Osteoblast (primary cell): ENCODE measurements at places on chromosomes 5 and 9.

- DNase-seq: no peak
Observed at GRCh38 chr5:124045412-124045811, 533.4 kb downstream of the CSNK1G3 start.

GRCh38 chr5:145246961-145247744 lies 588.0 kb downstream of the PRELID2 start:
- no peak for DNase-seq

- DNase-seq: no peak
Observed at GRCh38 chr5:153641183-153641688, 150.8 kb downstream of the GRIA1 start.

DNA sequence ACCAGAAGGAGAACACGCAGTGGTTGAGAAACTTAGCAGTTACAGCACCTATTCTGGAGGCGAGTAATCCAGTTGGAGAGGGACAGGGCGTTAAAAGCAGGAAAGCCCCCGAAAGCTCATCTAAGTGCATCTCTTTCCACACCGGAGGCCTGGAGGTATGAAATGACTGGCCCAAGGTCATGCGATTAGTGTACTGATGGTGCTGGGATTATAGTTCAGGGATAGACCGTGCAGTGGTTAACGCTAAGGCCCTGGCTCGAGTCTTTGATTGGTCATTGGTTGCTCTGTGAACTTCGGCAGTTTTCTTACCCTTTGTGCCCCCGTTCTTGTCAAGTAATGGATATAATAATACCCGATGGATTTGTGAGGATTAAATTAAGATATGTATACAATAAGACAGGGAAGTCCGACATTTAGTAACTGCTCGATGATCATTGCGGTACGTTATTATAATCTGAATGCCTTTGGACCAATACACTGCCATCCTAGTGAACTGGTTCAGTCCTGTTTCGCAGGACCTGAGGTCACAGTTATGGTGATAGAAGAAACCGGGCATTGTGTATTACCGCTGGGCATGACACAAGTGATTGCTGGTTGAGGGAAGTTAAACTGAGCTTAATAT lies 960 bp downstream of the CANX start:
- DNase-seq: peak; percentile 87

DNA sequence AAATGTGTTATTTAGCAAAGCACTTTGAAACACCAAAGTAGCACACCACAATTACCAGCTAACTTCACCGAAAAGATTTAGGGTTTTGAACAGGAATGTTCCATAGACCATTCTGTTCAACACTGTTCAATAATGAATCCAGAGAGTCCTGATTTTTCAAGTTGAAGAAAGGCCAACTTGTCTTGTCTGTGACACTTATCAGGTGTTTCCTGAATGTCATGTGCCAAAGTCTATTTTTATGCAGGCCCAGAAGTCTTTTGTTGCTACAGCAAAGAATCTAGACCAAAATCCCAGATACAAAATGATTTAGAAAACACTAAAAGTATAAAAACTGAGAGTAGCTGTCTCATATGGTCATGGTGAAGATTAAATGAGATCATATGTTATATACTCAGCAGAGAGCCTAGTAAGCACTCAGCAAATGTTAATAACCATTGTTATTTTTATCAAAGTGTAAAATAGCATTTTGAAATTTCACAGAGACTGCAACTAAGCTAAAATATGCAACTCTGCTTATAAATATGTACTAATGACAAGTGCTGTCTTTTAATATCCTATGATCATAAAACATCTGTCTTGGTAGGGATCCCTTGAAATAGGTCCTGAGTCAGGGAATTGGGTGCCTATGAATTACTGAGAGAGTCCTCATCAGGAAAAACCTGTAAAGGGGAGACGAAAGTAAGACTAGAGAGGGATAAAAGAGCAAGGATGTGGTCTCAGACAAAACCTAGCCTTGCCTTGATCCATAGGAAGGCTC lies 122.4 kb upstream of the SLC12A2 start:
- no peak for DNase-seq

DNA sequence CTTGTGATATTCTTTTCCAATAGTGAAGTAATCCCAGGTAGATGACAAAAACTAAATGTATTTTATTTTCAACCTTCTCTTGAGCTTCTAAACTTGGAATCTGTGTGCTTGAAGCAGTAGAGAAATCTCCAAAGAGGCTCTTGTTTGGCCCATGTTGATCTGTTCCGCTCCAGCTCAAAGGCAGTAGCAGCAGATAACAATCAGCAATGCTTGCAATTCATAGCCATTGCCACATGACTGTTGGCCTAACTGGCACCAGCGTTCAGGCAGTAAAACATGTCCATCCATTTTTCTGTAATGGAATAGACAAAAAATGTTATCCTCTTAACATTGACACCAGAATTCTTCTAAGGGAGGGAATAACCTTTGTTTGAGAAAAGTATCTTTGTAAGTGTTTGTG lies 270.7 kb upstream of the MSX2 start:
- DNase-seq: no peak

- no peak for DNase-seq
Observed at GRCh38 chr5:142686210-142686734, 382 bp upstream of the FGF1 start.

- no peak for DNase-seq
Observed at GRCh38 chr9:127219520-127219919, 45.1 kb upstream of the GARNL3 start.

- no peak for DNase-seq
Observed at GRCh38 chr5:142512043-142513042, 173.5 kb downstream of the FGF1 start.

- DNase-seq: no peak
Observed at GRCh38 chr5:80874162-80874561, 86.0 kb upstream of the RASGRF2 start.

DNA sequence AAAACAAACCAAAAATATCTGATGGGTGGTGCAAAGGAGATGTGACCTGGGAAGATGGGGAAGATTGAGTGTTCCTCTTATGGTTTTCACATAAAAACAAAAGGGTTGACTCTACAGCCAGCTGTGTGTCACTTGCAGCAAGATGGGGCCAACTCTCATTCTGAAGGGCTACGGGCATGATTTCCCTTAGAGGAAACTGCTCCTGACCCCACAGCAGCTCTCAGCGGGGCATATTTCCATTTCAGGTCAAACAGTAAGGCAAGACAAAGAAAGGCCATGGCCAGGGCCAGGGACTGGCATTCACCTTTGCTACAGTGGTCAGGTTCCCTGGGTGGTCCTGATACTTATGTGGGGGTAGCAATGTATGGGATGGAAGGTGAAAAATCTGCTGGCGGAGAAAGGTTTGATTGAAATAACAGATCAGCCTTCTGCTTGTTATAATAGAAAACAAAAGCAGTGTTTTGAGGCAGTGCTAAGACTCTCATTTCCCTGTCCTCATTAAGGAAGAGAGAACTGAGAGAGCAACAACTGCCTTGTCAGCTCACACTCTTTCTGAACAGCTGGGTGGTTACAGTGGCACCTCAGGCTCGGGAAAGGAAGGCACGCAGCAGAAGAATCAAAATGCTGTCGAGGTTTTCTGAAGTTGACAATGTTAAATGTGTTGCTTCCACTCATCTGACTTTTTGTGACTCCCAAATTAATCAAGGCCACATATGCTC lies 120.7 kb upstream of the PCA3 start:
- no peak for DNase-seq

DNA sequence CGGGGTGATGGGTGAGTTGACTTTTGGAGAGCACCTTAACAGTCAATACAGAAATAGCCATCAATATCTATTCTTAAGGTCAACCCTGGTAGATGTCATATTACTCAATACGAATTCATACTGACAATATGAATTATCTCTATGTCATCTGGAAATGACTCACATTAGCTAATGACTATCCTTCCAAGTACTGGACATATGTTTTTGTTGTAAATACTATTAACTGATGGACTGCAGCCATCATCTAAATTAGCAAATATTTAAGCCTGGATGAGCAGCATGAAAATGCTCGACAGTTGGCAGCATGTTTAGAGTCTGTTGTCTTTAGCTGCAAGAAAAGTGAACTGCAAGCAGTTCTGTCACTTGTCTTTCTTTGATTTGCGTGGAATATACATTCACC lies 19.6 kb upstream of the ISOC1 start:
- DNase-seq: no peak

GRCh38 chr5:149608936-149609545 lies 27.7 kb downstream of the ARHGEF37 start:
- DNase-seq: no peak

DNA sequence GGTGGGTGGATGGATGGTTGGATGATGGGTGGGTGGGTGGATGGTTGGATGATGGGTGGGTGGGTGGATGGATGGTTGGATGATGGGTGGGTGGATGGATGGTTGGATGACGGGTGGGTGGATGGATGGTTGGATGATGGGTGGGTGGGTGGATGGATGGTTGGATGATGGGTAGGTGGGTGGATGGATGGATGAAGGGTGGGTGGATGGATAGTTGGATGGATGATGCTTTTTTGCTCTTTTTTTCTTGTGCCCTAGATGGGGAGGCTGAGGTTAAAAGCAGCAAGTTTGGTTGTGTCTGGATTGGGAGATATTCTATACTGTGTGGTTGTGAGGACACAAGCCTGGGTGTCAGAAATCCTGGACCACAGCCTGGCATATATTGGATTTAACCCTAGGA lies 5.4 kb downstream of the LCN12 start:
- DNase-seq: no peak

GRCh38 chr5:146447734-146448380 lies 724 bp downstream of the TCERG1 start:
- DNase-seq: no peak

- DNase-seq: peak; percentile 19
Observed at GRCh38 chr9:98135938-98136337, 16.9 kb upstream of the TRIM14 start.

- DNase-seq: no peak
Observed at GRCh38 chr9:126122901-126123616, 203.6 kb upstream of the MVB12B start.

- no peak for DNase-seq
Observed at GRCh38 chr9:100700689-100701318, 122.9 kb downstream of the CAVIN4 start.

DNA sequence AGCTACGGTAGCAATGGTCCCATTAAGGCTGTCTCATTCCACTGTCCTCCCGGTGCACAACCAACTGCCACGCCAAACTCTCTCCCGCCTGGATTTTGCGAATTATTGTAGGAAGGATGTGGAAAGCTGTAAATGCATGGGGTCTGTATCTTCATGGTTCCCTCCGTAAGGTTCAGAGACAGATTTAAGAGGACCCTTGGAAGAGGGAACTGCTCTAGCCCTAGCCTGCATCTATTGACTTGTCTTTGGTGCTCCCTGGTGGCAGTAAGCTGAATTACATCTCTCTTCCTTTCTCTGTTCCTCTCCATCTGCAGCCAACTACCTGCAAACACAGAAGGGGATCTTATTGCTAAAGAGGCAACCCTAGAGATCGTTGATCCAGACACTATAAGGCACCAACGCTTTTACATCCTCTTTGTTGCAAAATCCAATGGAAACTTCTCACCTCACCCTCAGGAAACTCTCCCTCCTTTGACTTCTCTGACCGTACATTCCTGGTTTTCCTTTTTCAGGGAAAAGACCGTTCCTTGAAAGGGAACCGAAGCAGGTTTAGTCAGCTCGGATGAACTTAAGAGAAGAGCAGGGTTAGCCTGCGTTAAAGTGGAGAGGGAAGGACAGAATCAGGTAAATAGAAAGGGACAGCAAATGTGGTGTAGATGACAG lies 11.9 kb downstream of the CAPSL start:
- DNase-seq: peak; percentile 68

DNA sequence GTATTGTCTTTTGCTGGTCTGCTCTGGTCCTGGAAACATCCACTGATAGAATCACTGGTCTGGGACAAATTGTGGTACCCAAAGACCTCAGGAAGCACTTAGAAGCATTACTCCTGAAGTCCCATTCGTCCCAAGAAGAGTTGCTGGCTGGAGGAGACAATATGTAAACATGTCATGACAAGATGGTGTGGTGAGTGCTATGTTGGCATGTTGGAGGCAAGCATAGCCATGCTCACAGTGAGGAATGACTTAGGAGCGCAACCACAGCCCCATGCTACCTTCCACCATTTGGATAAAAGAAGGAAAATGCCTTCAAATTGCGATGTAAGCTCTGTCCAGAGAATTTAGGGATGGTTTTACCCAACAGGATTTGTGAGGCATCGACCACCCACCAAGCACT lies 115.8 kb upstream of the STC2 start:
- DNase-seq: no peak

GRCh38 chr9:105485131-105485530 lies 37.3 kb downstream of the FSD1L start:
- DNase-seq: no peak

DNA sequence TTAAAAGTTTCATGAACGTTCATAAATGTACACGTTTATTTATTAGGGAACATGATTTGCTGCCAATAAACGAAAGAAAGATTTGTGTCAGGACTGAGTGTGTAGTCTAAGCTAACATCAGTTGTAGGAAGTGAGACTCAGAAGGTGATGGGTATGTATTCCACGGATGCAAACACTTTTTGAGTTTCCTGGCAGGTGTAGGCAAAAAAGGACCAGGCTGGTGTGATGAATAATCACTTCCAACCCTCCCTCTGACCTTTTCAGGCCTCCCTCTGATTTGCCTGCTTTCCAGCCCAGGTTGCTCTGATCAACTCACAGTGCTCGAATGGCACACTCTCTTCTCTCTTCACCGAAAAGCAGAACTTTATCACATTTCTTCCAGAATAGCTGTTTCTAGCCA lies 51.8 kb downstream of the BASP1 start:
- no peak for DNase-seq

DNA sequence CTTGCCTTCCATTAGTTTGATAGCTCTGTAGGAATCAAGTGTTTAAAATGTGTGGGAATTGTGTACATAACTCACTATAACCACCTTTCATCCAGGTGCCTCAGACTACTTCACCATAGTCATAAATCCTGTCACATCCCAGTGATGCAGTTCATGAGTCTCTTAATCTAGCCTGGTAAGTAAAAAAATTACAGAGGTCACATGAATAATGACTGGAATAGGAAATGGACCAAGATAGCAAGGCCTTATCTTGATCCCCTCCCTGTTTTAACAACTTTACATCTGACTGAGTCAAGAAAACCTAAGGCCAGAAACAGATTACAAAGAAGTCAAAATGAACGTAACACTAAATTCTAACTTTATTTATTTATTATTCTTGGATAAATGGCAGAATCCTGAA lies 1.5 kb upstream of the RNF145 start:
- DNase-seq: no peak
